Smooth muscle cell of the umbilical artery (primary cell): ENCODE measurements at places on chromosomes 12 and 14. TPM values are rescaled to one million over a fixed set of nuclear protein-coding genes. Genes with fewer than 3 reads are reported as not detected.

The HRK gene
- not detected in 2 replicates for total RNA-seq

The C12orf54 gene
- not detected in 2 replicates for total RNA-seq

The FOXG1 gene
- under 0.01 TPM in 1 of 2 replicates, not detected in the other for total RNA-seq

The GZMB gene
- not detected in 2 replicates for total RNA-seq

The ALG10B gene
- total RNA-seq = 2.1 and 3.2 TPM in 2 replicates

The BEST3 gene
- 0.30 and 0.37 TPM in 2 replicates for total RNA-seq

The KCNA5 gene
- total RNA-seq = not detected in 2 replicates

The TBX5 gene
- under 0.01 TPM in 1 of 2 replicates, not detected in the other for total RNA-seq

The AKAP6 gene
- total RNA-seq = 1.2 and 5.3 TPM in 2 replicates

The ANHX gene
- total RNA-seq = not detected in 2 replicates

The ADAMTS20 gene
- total RNA-seq = under 0.01 and 0.14 TPM in 2 replicates

The CNIH1 gene
- total RNA-seq = 118 and 166 TPM in 2 replicates

The SLCO1A2 gene
- total RNA-seq = not detected in 2 replicates

The RNF212B gene
- total RNA-seq = not detected in 2 replicates

The IFNG-AS1 gene
- total RNA-seq = not detected in 2 replicates

The DACT1 gene
- total RNA-seq = 35.8 and 55.5 TPM in 2 replicates

The KRT6B gene
- total RNA-seq = not detected in 2 replicates

The LMNTD1 gene
- 0.51 TPM in 1 of 2 replicates, not detected in the other for total RNA-seq

The PPP4R3A gene
- 60.6 and 81.0 TPM in 2 replicates for total RNA-seq

The CLEC9A gene
- 0.30 TPM in 1 of 2 replicates, not detected in the other for total RNA-seq

The LGR5 gene
- total RNA-seq = not detected in 2 replicates

The CACNA2D4 gene
- total RNA-seq = not detected in 2 replicates

The ZNF891 gene
- 0.89 and 1.4 TPM in 2 replicates for total RNA-seq

The MAP3K12 gene
- 29.0 and 30.6 TPM in 2 replicates for total RNA-seq

The SPX gene
- total RNA-seq = 0.89 and 1.9 TPM in 2 replicates

The OR4K13 gene
- not detected in 2 replicates for total RNA-seq

The HNF1A gene
- not detected in 2 replicates for total RNA-seq

The NKX2-1 gene
- total RNA-seq = not detected in 2 replicates

The CDC42BPB gene
- 105 and 175 TPM in 2 replicates for total RNA-seq

The CARMIL3 gene
- total RNA-seq = 0.05 TPM in 1 of 2 replicates, not detected in the other

The CCNT1 gene
- 29.4 and 32.9 TPM in 2 replicates for total RNA-seq

The ZNF705A gene
- not detected in 2 replicates for total RNA-seq

The PAWR gene
- 49.0 and 68.1 TPM in 2 replicates for total RNA-seq

The SLC2A14 gene
- total RNA-seq = 0.09 TPM in 1 of 2 replicates, not detected in the other

The KLHDC2 gene
- total RNA-seq = 49.5 and 76.0 TPM in 2 replicates

The BDKRB1 gene
- total RNA-seq = 57.4 and 64.1 TPM in 2 replicates

The BATF gene
- not detected in 2 replicates for total RNA-seq

The TSHR gene
- not detected in 2 replicates for total RNA-seq

The ARHGAP9 gene
- total RNA-seq = 0.14 TPM in 1 of 2 replicates, not detected in the other

The ZFC3H1 gene
- total RNA-seq = 36.2 and 72.7 TPM in 2 replicates

The PARPBP gene
- 4.2 and 11.1 TPM in 2 replicates for total RNA-seq

The C1QL4 gene
- 0.14 TPM in 1 of 2 replicates, not detected in the other for total RNA-seq

The LPAR5 gene
- not detected in 2 replicates for total RNA-seq

The KLHDC1 gene
- 2.0 and 3.6 TPM in 2 replicates for total RNA-seq

The MUCL1 gene
- total RNA-seq = not detected in 2 replicates

The SRRM4 gene
- total RNA-seq = under 0.01 TPM in 1 of 2 replicates, not detected in the other

The SLC38A4 gene
- total RNA-seq = 2.8 and 4.2 TPM in 2 replicates

The EFS gene
- 1.8 and 5.6 TPM in 2 replicates for total RNA-seq

The ANO4 gene
- 2.0 and 15.7 TPM in 2 replicates for total RNA-seq

The MMP17 gene
- total RNA-seq = 18.4 and 20.7 TPM in 2 replicates

The ERP27 gene
- total RNA-seq = not detected in 2 replicates

The COX8C gene
- not detected in 2 replicates for total RNA-seq

The FOXN4 gene
- total RNA-seq = not detected in 2 replicates

The RNASE8 gene
- not detected in 2 replicates for total RNA-seq

The SARNP gene
- 56.7 and 69.2 TPM in 2 replicates for total RNA-seq

The POTEM gene
- not detected in 2 replicates for total RNA-seq

The CRIP2 gene
- total RNA-seq = 13.1 and 34.2 TPM in 2 replicates

The NDRG2 gene
- 0.37 and 0.89 TPM in 2 replicates for total RNA-seq

The LRRC43 gene
- total RNA-seq = 0.89 and 1.1 TPM in 2 replicates

The GPRC5D gene
- total RNA-seq = not detected in 2 replicates
